ENCODE measurements at places on chromosomes 6 and 20.

DNA sequence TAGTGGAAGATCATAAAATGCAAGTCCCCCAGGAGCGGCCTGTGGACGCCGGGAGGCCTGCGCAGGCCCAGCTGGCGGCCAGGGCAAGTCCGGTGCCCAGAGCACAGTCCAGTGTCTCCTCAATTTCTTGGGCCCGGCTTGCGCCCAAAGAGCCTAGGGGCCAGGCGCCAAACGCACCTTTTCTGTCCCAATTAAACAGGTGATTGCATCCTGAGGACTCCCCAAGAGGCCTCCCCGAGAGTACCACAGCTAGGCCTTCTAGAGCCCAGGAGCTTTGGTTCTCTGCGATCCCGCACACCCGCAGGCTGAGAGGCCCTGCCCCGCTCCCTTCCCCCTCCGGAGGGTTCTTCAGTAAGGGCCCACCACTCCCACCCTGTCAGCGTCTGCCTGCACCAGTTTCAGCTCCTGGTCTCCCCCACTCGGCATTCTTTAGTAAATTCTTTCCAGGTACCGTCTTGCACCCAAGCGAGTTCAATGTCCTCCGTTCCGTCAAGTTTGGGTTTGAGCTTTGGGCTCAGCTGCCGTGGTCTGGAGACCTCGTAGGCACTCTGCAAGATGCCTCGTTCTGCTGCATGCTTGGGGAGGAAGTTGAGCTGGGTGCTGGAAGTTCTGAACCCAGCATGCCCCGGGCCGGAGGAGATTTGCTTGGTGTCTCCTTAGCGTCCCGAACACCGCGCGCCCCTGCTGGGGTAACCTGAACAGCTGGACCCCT, 3.9 kb upstream of the NKX2-2 start:
- DNase-seq, result no peak

GRCh38 chr6:90068703-90069523, 174.6 kb downstream of the GJA10 start:
- peak; percentile 29 for DNase-seq

DNA sequence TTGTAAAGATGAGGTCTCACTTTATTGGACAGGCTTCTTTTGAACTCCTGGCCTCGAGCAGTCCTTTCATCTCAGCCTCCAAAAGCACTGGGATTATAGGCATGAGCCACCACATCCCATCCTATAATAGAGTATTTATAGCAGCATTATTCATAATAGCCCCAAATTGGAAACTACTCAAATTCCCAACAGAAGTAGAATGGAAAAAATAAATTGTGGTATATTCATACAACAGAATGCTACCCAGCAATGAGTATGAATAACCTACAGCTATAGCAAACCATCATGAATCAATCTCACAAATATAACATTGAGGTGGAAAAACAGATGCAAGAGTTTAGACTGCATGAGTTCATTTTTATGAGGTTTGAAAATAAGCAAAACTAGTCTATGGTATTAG, 84.8 kb upstream of the BTBD3 start:
- no peak for DNase-seq

GRCh38 chr6:37513155-37513554, 13.5 kb upstream of the CCDC167 start:
- no peak for DNase-seq

DNA sequence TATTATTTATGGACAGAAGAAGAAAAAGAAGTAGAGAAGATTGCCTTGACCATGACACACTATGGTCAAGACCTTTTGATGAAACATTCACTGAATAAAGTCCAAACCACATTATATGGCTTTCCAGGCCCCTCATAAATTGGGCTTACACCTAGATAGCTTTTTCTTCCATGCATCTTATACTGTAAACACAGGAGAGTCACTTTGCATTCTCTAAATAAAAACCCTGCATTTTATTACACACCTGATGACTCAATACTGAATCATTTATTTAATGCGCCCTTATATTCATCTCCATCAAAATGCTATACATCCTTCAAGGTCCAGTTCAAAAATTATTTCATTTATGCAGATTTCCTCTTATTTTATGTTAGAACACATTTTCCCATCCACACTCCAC, 78.0 kb downstream of the COL21A1 start:
- peak; percentile 67 for DNase-seq

GRCh38 chr20:58637466-58638213, 13.4 kb upstream of the STX16 start:
- no peak for DNase-seq

DNA sequence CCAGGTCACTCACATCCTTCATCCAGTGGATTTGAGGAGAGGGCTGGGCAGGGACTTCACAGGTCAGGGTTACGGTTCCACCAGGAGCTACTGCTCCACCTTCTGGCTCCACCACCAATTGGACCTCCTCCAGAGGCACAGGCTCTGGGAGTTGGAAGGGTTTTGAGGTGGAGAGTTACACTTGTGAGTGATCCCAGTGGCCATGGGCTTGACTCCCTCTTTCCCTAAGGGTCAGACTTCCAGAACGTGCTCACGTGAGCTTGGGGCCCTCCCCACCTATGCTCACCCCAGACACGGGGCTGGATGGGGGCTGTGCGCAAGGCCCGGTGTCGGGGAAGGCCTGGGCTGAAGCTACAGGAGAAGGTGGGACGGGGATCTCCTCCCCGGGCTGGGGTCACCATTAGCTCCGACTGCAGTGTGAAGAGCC, 1.5 kb downstream of the AGER start:
- DNase-seq, result no peak

DNA sequence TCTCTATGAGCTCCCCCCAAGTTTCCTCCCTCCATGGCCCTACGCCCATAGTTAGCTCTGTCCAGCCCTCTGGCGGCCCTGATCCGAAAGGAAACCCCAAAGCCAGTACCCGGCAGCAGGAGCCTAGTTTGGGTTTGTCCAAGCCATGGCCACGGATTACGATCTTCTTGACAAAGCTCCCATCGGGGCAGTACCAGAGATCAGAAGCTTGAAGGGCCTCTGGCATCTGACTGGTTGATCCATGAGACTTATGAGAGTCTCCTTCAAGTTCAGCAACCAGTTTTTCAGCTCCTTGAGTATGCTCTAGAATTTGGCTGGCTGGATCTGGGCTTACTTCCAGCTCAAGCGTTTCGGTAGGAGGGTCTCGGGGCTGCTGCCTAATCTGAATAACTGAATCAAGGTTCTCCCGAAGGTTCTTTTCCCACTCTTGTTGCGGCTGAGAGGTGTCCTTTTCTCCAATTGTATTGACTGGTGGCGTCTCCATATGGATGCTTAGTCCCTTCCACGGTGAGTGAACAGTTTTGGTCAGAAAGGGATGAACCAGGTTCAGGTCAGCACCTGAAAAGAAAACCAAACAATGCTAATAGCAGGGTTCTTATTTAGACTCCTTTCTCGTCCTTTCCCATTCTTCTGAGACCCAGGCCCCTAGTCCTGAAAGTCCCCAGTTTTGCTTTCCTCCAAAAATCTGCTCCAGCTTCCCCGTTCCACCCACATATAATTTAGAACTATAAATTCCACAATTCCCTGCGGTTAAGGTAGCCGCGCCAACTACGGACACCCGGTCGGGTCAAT, 595 bp downstream of the FKBPL start:
- no peak for DNase-seq

GRCh38 chr20:16317445-16318362, 255.5 kb downstream of the KIF16B start:
- DNase-seq, result no peak

DNA sequence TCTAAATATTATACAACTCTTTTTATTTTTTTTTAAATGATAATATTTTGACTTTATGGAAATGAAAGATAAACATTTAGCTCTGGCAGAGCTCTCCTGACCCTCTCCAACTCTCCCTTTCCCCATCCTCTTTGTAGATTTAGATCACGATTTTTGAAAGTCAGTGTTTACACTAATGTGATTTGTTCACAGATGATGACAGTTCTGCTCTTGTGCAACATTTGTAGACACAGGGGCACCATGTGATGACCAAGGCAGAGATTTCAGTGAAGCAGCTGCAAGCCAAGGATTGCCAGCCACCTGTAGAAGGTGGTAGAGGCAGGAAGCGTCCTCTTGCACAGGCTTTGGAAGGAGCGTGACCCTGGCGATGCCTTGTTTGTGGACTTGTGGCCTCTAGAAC, 483.2 kb downstream of the QKI start:
- peak; percentile 24 for DNase-seq

DNA sequence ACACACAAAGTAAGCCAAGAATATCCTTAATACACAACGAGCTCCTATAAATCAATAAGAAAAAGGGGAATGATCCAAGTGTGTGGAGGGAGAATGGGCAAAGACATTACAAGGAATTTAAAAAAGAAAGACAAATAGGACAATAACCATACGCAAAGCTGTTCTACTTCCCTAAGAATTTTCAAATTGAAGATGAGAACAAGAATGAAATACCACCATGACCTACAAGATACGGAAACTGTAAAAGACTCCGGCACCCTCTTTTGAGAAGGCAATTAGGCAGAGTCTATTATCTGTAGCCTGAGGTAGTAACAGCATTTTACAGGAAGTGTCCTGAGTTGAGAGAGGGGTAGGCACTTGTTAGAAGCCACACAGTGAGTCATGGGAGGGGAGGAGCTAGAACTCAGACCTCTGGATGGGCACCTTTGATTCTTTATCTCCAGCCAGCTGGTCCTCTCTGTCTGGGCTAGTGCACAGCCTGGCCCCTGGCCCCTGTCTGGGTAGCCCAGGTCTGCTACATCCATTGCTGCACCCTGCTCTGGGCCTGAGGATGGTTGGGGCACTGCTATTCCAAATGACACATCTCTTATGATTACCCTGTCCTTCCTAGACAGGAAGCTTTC, 15.3 kb downstream of the RSPO4 start:
- peak; percentile 32 for DNase-seq

DNA sequence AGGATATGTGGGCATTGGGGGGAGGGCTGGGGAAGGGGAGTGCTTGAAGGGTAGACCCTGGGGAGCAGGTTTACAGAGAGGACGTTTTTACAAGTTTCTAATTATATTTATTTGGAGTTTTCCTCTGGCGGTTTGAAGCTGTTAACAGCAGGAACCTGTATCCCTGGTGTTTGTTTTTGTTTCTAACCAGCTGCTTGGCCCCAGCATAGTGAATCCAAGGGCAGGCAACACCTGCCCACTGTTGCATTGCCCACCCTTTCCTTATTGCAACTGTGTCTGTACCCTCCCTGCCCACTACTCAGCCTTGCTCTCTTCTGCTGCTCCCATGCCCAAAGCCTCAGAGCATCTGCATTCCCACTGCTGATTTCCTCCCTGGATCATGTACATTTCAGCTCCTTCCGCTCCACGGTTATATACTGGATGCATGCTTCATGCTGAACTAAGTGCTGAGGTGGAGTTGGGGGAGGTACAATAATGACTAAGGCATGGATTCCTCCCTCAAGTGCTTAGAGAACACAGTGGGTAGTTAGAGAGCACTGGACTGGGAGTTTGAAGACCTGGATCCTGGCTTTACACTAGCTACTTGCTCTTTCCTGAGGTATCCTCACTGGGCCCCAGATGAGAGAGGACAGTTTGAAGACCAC, 6.0 kb downstream of the SCUBE3 start:
- peak; percentile 28 for DNase-seq

GRCh38 chr6:33112148-33112547, 36.4 kb downstream of the HLA-DPB1 start:
- DNase-seq, result peak; percentile 65

DNA sequence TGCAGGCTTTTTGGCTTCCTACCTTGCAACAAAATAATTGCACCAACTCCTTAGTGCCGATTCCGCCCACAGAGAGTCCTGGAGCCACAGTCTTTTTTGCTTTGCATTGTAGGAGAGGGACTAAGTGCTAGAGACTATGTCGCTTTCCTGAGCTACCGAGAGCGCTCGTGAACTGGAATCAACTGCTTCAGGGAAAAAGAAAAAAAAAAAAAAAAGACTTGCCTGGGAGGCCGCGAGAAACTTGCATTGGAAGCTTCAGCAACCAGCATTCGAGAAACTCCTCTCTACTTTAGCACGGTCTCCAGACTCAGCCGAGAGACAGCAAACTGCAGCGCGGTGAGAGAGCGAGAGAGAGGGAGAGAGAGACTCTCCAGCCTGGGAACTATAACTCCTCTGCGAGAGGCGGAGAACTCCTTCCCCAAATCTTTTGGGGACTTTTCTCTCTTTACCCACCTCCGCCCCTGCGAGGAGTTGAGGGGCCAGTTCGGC, 420 bp downstream of the SOX4 start:
- DNase-seq, result peak; percentile 66

DNA sequence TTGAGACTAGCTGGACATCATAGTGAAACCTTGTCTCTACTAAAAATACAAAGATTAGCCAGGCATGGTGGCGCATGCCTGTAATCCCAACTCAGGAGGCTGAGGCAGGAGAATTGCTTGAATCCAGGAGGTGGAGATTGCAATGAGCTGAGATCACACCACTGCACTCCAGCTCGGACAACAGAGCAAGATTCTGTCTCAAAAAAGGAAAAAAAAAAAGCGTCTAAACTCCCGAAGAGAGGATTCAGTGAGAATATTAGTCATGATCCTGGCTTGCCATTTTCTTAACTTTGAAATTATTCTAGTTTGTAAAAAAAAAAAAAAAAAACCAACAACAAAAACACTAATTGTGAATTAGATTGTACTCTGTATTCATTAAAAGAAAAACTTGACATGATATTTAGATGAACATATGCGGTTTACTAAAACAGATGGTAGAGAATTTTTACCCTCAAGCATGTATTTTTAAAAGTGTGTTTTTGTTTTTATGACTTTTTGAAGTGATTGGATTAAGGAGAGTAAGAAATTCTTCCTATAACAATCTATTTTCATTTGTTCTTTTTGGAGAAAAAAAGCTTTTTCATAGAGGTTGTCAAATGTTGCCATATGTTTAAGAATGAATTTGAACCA, 80.7 kb downstream of the UST start:
- peak; percentile 29 for DNase-seq

Measured in ELR (cell line).